ENCODE measurements at places on chromosomes 11 and 22. TPM values are rescaled to one million over a fixed set of nuclear protein-coding genes. Genes with fewer than 3 reads are reported as not detected.
A peak's percentile ranks its signal among the peaks of the same experiment; 100 is the strongest.

CSF2RB gene
- 3.1 TPM for total RNA-seq

CNTF gene
- total RNA-seq: 11.9 TPM

NFAM1 gene
- 1.2 TPM for total RNA-seq

SPON1 gene
- 84.4 TPM for total RNA-seq

- peak; percentile 26 for DNase-seq
- no peaks in the 10 kb centered on the region for H3K27me3 ChIP-seq
- H3K27ac ChIP-seq: peak overlapping the region; percentile 79
- no peaks in the 10 kb centered on the region for H3K36me3 ChIP-seq
- no peak overlapping the region for H3K4me3 ChIP-seq
Measured at GRCh38 chr22:30202531-30203006, 44.0 kb downstream of the LIF start.

DNA sequence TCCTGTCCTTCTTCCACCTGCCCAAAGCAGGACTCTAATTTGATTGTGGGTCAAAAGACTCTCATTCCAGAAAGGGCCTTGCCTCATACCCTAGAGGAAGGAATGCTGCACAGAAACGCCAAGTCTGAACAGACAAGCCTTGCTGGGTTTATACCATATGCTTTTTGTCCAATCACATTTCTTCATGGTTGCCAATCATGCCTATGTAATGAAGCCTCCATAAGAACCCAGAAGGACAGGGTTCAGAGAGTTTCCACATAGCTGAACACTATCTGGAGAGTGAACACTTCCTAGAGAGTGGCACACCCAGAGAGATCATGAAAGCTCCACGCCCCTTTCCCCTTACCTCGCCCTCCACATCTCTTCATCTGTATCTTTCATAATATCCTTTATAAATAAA is 4.8 kb upstream of the SAA2 start:
- no peaks in the 10 kb centered on the region for H3K4me1 ChIP-seq
- no peaks in the 10 kb centered on the region for H3K36me3 ChIP-seq
- no peak overlapping the region for H3K27ac ChIP-seq
- no peak overlapping the region for H3K4me3 ChIP-seq
- H3K27me3 ChIP-seq: no peaks in the 10 kb centered on the region

DNA sequence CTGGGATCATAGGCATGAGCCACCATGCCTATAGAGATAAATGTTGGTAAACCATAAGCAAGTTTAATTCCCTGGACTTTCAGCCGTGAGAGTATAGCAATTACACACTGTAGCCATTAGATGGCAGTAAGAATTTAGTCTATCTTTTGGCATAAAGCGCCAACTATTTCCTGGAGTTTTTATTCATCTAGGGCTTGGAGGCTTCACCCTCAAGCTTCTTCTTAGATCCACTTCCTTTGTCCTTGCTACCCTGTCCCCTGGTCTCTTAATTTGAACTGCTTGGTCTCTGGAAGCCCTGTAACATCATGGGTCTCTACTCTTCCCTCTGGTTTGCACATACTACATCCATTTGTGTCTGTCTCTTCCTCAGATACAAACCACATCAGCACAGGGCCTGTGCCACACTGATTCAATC is 38.2 kb downstream of the OR10A6 start:
- no peak overlapping the region for H3K4me3 ChIP-seq
- no peaks in the 10 kb centered on the region for H3K36me3 ChIP-seq
- H3K4me1 ChIP-seq: no peaks in the 10 kb centered on the region
- no peak overlapping the region for H3K27ac ChIP-seq
- DNase-seq: peak; percentile 25

GRCh38 chr11:64265176-64266160 is 14.1 kb downstream of the PLCB3 start:
- no peak overlapping the region for H3K27ac ChIP-seq
- DNase-seq: no peak
- H3K4me1 ChIP-seq: peaks cover 32% of the 10 kb centered on the region
- no peaks in the 10 kb centered on the region for H3K27me3 ChIP-seq

DNA sequence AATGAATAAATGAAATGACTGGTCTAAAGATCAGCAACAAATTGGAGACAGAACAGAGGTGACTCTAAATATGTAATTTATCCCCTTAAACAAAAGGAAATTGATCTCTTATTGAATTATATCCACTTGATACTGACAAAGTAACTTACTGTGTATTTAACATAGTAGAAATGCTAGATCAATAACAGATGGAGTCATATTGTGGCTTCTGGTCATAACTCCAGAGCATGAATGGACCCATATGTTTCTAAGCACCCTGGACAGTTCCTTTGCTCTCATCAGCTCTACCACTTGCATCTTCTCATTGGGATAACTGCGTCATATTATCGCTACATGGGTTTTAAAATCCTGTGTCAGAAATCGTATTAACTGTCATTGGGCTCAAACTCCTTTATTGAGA is 222.3 kb downstream of the ETS1 start:
- no peak overlapping the region for H3K4me3 ChIP-seq
- peaks cover 3% of the 10 kb centered on the region for H3K4me1 ChIP-seq
- peak; percentile 45 for DNase-seq
- no peak overlapping the region for H3K27ac ChIP-seq
- H3K27me3 ChIP-seq: no peaks in the 10 kb centered on the region
- H3K36me3 ChIP-seq: no peaks in the 10 kb centered on the region

- H3K36me3 ChIP-seq: no peaks in the 10 kb centered on the region
- H3K4me1 ChIP-seq: no peaks in the 10 kb centered on the region
- no peak overlapping the region for H3K4me3 ChIP-seq
- H3K27ac ChIP-seq: no peak overlapping the region
Measured at GRCh38 chr11:115199481-115200069, 304.6 kb downstream of the CADM1 start.

- H3K4me1 ChIP-seq: no peaks in the 10 kb centered on the region
- DNase-seq: no peak
- no peaks in the 10 kb centered on the region for H3K27me3 ChIP-seq
- no peak overlapping the region for H3K4me3 ChIP-seq
- no peaks in the 10 kb centered on the region for H3K36me3 ChIP-seq
Measured at GRCh38 chr11:59966201-59966600, 2.4 kb downstream of the OOSP4A start.

- H3K4me3 ChIP-seq: no peak overlapping the region
- H3K4me1 ChIP-seq: peaks cover 4% of the 10 kb centered on the region
- peaks cover 2% of the 10 kb centered on the region for H3K27me3 ChIP-seq
- DNase-seq: no peak
- H3K27ac ChIP-seq: no peak overlapping the region
Measured at GRCh38 chr22:39622881-39623367, 52.4 kb downstream of the CACNA1I start.

DNA sequence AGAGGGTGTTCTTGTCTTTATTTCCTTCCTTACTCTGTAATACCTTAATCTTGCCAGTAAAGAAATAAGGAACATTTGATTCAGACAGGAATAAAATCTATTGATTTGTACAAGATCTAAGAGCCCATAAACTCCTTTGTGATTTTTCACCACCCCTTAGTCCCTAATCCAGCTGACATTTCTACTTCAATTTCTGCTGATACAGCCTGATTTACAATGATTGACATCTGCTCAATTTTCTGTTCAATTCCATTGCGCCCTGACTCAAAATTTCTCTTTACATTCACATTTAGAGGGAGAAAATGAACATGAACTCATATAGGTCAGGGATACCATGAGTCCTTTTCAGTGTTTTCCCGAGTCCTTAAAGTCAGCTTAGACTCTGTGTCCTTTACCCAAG is 27.2 kb upstream of the TMEM123 start:
- no peak for DNase-seq
- H3K4me1 ChIP-seq: no peaks in the 10 kb centered on the region
- no peaks in the 10 kb centered on the region for H3K36me3 ChIP-seq
- H3K27ac ChIP-seq: no peak overlapping the region
- H3K4me3 ChIP-seq: no peak overlapping the region

GRCh38 chr22:25666308-25666707 is 75.7 kb upstream of the MYO18B start:
- no peaks in the 10 kb centered on the region for H3K27me3 ChIP-seq
- no peak overlapping the region for H3K27ac ChIP-seq
- H3K4me1 ChIP-seq: peaks cover 3% of the 10 kb centered on the region
- H3K36me3 ChIP-seq: no peaks in the 10 kb centered on the region
